ENCODE measurements at places on chromosomes 2 and 18.

- DNase-seq, result no peak
These were observed 7.2 kb upstream of the NEURL3 start for GRCh38 chr2:96512341-96512740.

DNA sequence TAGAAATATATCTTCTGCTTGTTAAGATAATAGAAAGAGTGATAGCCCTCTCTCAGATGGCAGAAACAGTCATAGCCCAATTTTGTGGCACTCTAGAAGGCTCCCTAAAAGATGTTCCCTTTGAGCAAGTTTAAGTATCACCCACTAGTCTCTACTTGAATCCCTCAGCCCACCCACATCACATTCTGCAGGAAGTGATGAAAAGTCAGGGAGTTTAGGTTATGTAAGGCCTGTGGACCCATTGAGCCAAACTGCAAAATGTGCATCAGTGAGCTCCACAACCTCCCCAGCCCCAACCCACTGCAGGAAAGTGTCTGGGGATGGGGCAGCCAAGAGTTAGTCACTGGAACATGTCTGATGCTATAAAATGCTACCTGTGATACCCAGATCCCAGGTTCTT, 25.6 kb downstream of the ANKRD44 start:
- DNase-seq, result no peak

DNA sequence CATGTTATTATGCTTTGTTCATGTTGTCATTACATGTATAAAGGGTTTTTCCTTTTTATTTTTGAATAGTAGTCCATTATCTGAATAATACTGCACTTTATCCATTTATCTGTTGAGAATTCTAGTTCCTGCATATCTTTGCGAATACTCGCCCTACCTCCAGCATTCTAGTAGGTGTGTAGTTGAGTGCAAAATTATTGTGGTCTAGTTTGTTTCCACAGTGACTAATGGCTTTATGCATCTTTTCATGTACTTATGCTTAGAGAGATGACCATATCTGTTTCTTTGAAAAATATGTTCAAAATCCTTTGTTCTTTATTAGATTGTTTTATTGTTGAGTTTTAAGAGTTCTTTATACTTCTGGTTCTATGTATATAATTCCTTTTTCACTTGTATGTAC, 48.8 kb downstream of the EIF5B start:
- DNase-seq, result no peak

- no peak for DNase-seq
These were observed 22.2 kb downstream of the TANC1 start for GRCh38 chr2:158990397-158991214.

DNA sequence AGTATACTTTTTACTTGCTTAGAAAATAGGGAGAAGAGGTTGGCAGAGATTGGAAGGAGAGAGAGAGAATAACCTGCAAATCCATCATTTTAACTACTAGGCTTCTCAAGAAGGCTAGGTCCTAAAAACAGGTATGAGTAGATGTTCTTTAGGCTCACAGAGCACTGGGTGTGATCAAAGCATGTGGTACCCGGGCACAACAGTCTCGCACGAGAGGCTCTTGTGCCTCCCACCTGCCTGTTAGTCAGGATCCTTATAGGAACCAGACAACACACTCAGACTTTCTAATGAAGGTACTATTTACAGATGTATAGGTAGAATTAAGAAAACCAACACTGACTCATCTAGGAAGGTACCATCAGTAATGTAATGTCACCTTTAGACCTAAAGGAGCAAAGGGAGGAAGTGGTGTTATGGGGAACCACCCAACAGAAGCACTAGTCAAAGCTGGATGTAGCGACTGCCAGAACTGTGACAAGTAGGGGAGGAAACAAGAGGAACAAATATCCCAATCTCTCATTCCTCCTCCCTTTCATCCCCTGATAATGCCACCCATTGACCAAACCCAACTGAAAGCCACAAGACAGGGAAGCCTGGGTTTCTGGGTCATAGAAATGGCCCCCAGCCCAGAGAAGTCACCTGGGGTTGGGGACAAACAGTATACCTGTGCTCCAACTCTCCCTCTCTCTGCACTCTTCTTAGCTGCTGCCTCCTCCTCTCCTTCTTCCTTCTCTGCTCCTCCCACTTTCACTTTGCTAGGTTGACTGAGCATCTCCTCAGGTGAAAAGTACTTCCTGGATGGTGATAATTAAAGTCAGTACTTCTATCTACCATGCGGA, 16.0 kb upstream of the MARCHF4 start:
- DNase-seq, result no peak

DNA sequence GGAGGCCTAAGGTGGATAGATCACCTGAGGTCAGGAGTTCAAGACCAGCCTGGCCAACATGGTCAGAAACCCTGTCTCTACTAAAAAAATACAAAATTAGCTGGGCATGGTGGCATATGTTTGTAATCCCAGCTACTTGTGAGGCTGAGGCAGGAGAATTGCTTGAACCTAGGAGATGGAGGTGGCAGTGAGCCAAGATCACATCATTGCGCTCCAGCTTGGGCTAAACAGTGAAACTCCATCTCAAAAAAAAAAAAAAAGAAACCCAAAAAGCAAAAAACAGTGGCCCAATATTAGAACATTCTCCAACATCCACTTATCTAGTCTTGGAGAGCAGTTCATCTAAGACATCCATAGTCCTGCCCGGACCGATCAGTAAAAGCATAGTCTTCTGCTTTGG, 260.4 kb downstream of the MREG start:
- DNase-seq, result no peak

GRCh38 chr2:171346723-171347557, 86.8 kb downstream of the METTL8 start:
- peak; percentile 60 for DNase-seq

GRCh38 chr2:184879671-184880070, 281.3 kb downstream of the ZNF804A start:
- no peak for DNase-seq

DNA sequence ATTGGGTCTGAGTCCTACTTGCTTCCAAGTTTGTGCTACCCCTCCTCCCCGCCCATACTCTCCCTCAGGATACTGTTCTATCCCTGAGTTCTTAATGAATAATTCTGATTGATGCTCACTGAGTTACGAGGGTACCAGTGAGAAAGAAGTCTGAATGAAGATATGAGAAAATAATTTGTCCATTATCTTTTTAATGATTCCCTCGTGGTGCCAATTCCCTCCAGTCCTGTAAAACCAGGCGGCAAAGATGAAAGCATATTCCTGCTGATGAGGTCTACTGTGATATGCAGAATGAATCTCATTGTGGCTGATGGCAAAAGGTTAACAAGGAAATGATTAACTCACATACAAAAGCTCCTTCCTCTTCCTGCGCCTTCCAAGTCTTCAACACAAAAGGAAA, 650.2 kb upstream of the SLC39A10 start:
- no peak for DNase-seq

DNA sequence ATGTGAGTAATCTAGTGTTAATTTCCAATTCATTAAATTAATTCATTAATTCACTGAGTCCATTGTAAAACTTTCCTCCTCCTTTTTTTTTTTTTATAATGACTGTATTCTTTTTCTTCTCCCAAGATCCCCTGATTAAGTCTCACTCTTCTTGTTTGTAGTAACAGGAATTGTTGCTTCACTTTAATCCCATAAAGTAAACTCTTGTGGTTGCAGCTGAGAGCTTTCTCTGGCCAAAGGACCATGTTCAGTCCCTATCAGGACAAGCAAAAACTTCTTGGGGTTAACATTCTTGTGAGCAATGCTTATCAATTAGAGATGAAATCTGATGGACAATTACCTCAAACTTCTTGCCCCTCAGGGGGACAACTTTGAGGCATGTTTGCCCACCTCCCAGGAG, 400.2 kb upstream of the SPHKAP start:
- DNase-seq, result no peak

DNA sequence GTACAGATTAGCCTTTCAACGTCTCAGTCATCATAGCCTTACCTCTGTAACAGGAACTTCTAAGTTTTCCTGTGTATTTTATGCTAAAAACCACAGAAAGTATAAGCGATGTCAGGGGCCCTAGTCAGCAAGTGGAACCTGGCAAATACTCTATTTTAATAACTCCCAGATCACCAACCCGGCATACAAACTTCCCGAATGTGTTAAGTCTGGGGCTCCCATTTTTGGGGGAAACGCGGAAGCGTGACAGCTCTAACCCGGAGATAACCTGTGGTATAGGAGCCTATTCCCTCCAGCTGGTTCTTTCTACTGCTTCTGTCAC, 574 bp downstream of the NIFK start:
- DNase-seq, result no peak

DNA sequence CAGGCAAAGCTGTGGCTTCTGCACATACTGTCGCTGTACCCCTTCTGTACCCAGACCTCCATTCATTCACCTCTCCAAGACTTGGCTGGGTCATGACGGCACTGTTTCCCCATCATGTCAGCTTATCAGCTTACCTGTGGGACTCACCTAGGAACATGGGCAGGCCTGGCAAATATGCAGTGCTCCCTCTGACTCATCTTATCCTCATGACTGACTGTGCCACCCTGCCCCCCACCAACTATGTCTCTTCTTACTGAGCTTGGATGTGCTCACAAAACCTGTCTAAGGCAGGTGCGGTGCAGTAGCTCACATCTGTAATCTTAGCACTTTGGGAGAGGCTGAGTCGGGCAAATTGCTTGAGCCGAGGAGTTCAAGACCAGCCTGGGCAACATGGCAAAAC, 152.4 kb downstream of the MGAT5 start:
- no peak for DNase-seq

DNA sequence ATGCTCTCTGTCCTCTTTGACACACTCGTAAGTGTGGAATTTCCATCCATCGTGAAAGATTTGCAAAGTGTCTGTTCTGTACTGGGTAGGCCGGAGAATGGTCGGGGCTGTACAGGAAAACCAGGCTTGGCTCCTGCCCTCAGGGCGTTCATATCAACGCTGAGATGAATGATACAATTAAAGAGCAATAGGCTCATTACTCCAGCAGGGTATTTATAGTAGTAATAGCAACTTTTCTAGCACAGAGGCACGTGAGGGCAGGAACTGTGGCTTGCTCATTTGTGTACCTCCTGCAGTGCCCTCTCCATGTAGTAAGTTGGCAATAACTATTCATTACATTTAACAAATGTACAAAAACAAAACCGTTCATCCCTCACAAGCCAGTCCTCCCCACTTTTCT, 5.3 kb upstream of the NCK2 start:
- no peak for DNase-seq

DNA sequence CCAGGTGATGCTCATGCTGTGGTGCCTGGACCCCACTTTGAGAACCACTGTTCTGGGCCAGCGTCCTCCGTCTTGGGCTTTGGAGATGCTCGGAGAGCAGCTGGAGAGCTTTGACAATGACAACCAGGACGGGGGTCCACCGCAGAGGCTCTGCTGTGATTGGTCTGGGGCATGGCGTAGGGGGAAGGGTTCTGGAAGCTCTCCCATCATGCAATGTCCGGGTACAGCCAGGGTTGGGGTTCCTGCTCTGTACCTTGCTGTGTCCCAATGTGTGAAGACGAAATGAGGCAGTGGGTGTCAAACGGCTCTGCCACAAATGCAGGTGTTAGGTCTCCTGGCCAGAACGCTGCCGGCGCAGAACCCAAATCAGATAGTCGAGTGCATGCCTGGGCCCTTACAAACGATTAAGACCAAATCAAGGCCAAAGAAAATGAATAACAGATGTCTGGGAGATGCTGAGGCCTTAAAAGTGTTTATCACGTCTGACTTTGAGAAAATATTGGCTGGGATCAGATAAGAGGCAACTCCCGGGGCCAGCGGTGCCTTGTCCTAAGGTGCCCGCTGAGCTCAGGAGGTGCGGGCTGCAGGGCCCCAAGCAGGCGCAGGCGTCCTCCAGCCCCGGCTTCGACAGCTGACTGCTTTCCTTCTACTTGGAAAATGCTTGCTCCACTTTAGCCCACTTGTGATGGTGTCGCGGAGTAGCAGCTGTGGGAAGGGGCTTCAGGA, 117.2 kb downstream of the VAPA start:
- no peak for DNase-seq

- no peak for DNase-seq
These were observed 254.9 kb downstream of the ZNF521 start for GRCh38 chr18:25097057-25097456.

GRCh38 chr18:4181882-4182568, 273.1 kb downstream of the DLGAP1 start:
- no peak for DNase-seq

- peak; percentile 61 for DNase-seq
These were observed 58.1 kb upstream of the TMEM182 start for GRCh38 chr2:102703748-102704147.

DNA sequence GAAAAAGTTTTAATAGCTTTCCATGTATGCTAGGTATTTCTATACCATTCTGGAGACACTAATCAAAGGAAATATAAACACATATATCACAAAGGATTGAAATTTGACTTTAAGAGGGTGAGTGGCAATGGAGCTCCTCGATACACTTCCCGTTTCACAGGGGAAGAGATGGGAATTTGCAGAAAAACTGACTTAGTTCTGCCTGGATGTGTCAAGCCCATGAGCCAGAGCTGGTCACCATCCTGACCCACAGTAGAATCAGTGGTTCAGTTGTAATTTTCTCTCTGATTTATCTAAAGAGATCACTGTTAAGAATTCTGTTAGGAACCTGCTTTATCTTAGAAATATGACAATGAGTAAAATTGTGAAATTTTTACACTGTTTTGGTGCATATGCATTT, 34.2 kb downstream of the PLCL1 start:
- no peak for DNase-seq

DNA sequence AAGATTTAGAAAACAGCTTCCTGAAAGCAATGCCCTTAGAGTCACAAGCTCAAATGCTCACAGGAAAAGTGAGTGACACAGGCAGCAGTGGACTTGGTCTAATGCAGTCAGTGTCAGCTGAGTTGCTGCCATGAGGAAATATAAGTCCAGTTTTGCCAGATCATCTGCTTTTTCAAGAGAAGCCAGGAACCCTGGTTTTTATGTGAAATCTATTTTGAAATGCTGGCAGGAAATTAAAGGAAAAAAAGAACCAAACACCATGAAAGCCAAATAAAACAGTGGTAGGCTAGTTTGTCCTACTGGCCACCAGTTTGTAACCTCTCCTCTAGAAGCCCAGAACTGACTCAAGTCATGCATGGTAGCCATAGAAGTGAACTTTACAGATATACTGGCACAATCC, 109.2 kb downstream of the THADA start:
- peak; percentile 26 for DNase-seq

DNA sequence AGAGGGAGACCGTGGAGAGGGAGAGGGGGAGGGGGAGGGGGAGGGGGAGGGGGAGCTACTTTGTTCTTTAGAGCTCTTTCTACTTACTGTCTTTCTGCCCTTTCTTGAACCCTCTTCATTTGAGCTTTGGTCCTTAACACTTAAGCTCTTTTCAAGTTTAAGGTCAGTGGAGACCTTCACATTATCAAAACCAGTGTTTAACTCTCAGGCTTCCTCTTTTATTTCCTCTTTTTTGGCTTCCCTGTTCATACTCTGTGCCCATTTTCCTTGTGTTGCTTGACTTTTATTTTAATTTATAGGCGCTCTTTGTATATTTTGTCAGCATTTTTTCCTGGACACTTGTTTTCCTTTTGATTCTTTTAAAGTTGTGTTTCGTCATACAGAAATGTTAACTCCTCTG, 37.1 kb downstream of the ACSL3 start:
- peak; percentile 15 for DNase-seq

GRCh38 chr2:37100054-37100453, 15.7 kb downstream of the GPATCH11 start:
- no peak for DNase-seq
